Ascending aorta (tissue), 2 donors: ENCODE measurements at places on chromosomes 4 and X.

GRCh38 chrX:48465336-48465933 is 4.6 kb downstream of the SLC38A5 start:
- no peak for DNase-seq

DNA sequence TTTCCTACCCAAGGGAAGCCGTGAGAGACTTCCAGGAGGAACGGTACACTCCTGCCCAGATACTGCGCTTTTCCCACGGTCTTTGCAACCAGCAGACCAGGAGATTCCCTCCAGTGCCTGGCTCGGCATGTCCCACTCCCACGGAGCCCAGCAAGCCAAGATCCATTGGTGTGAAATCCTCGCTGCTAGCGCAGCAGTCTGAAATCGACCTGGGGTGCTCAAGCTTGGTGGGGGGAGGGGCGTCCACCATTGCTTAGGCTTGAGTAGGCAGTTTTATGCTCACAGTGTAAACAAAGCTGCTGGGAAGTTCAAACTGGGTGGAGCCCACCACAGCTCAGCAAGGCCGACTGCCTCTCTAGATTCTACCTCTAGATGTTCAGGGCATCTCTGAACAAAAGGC is 284.8 kb upstream of the FGF13 start:
- no peak for DNase-seq

- DNase-seq, result no peak
Observed at GRCh38 chr4:37439809-37440474, 195.4 kb downstream of the NWD2 start.

GRCh38 chrX:23999671-24000070 is 27.3 kb downstream of the KLHL15 start:
- DNase-seq, result no peak

GRCh38 chr4:174853629-174854028 is 24.6 kb upstream of the GLRA3 start:
- no peak for DNase-seq

GRCh38 chrX:113933931-113934330 is 650.0 kb upstream of the HTR2C start:
- DNase-seq, result no peak

GRCh38 chrX:134186362-134187121 is 50.4 kb upstream of the CCDC160 start:
- DNase-seq, result no peak

- no peak for DNase-seq
Observed at GRCh38 chr4:57405359-57405758, 295.2 kb upstream of the IGFBP7 start.

DNA sequence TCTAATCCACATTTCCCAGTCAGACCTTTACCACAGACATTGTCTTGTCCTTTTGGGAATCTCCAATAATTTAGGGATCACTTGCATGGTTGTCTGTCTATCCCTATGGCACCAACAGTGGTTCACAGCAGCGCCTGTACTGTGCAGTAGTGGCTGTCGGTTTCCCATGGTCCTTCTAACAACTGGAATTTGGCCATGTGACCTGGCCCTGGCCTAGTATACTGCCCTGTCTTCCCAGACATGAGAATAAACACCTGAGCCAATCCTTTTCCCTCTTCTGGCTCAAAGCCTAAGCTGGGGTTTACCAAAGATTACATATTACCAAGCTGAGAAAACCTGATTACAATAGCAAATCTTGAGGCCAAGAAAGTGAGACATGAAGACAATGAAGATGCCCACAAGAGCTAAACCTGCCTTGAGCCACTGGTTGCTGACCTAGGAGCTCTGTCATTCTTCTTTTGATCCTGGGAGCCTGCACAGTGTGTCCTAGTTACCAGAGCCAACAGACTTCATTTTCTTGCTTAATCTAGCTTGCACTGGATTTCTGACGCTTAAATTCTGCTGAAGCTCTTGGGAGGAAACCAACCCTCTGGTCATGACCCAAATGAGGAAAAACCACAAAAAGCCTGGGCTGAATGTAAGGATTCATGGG is 92.1 kb downstream of the SCD5 start:
- DNase-seq, result no peak

- DNase-seq, result no peak
Observed at GRCh38 chr4:140246216-140246615, 92.2 kb upstream of the MAML3 start.

GRCh38 chr4:34950926-34951325 is 1293.4 kb downstream of the ARAP2 start:
- no peak for DNase-seq

- DNase-seq, result no peak
Observed at GRCh38 chr4:29571322-29571721, 1148.8 kb upstream of the PCDH7 start.

DNA sequence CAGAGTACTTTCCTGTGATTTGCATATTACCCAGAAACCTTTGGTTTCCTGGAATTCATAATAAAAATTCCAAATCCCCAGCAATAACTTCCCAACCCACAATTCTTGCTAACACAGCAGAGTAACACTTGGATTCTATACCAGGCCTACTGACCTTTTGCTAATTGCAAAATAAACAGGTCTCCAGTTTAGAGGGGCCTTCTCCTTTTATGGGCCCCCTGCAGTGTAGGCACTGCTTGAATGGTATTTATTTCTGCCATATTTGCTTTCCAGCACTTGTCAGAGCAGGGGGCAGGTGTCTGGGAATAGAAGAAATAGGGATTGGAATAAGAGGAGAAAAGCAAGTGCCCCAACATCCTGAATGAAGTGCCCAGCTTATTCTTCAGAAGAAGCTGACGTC is 25.3 kb upstream of the GPC3 start:
- DNase-seq, result no peak

GRCh38 chr4:96974295-96974694 is 1134.4 kb downstream of the PDHA2 start:
- no peak for DNase-seq

- no peak for DNase-seq
Observed at GRCh38 chrX:102491766-102492165, 20.2 kb upstream of the TCP11X2 start.

GRCh38 chr4:128758314-128758922 is 51.1 kb upstream of the JADE1 start:
- DNase-seq, result no peak

DNA sequence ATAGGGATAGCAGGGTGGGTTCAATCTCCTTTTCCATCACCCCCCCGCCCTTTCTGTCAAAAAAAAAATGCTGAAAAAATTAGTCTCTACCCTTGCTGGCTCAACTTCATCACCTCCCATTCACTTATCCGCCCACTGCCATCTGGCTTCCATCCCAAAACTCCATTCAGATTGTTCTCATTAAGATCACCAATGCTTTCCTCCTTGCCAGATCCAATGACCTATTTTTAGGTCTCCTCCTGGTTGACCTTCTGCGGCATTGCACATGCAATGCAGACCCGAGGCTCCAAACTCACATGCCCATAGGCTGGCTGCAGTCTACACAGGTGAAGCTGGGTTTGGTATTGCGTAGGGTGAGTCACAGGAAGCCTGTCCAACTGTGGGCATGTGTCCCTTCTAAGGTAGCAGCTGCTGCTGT is 21.1 kb upstream of the STIM2 start:
- no peak for DNase-seq

- no peak for DNase-seq
Observed at GRCh38 chr4:94032754-94033153, 174.9 kb upstream of the SMARCAD1 start.

GRCh38 chr4:113591982-113592381 is 169.6 kb downstream of the CAMK2D start:
- DNase-seq, result no peak

DNA sequence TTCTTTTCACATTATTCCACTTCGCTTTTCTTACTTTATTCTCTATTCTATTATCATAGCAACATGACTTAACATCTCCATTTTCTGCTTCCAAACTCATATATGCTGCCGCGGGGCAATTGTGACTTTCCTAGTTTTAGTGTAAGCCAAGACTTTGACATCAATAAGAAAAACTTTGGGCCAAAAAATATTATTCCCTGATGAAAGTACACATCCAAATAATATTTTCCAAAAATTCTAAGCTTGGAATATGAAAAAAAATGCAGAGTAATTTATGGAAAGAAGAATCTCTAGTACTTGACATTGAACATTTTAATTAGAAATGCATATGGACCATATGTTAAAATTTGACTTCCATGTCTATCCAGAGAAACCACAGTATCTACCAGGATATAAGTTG is 995.1 kb upstream of the INTU start:
- DNase-seq, result no peak

DNA sequence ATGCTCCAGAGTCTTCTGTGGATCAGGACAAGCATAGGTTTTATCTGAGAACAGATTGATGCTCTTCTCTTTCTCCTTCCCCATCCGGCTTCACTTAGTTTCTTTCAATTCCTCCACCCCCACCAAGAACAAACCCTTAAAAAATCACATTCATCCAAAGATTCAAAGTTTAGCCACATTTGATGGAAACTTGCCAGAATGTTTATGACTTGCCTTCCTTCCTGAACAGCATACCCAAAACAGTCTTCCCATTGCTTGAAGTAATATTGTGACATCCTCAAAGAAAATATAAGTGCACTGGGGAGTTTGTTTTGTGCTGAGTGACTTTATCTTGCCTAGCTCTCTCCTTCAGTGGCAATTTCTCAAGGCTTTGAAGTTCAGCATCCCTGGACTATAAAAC is 83.0 kb downstream of the MAGEB17 start:
- DNase-seq, result no peak

GRCh38 chr4:165096776-165097175 is 15.9 kb downstream of the TMEM192 start:
- DNase-seq, result no peak

GRCh38 chr4:23382879-23383278 is 507.0 kb downstream of the PPARGC1A start:
- DNase-seq, result no peak

DNA sequence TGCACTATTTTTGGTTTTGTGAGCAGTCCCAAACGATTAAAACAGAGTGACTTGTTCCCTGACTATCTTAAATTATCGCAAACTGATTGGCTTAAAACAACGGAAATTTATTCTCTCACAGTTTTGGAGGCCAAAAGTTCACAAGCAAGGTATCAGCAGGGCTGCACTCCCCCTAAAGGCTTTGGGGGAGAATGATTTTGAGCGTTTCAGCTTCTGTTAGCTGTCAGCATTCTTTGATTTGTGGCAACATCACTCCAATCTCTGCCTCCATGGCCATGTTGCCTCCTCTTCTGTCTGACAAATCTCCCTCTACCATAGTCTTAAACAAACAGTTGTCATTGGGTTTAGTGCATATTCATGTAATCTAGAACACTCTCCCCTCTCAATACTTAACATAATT is 459.6 kb upstream of the ATOH1 start:
- DNase-seq, result no peak

DNA sequence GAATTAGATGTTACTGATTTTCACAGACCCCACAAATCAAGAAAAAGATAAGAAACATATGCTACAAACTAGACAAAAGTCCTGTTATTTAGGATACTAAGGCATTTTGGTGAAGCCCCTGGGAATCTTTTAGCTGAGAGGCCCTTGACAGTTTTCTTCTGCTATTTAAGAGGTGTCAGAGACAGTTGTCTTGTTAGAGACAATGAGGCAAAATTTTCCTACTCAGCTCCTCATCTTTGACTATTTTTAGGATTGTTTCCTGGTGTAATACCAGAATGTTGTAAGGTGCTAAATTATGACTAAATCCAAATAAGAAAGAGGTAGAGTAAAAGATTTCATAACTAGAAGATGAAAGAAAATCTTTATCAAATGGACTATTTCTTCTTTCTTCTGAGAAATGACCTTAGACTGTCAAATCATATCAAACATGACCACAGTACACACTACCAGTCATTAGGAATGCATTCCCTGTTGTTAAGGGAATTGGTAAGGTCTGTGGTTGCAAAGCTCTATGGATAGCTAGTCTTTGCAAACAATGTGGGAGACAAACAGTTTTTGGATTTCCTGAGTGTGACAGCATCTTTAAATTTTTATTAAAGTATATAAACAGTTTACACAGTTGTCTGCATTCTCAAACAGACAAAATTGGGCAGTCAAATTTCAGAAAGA is 926.1 kb downstream of the ADGRL3 start:
- no peak for DNase-seq

DNA sequence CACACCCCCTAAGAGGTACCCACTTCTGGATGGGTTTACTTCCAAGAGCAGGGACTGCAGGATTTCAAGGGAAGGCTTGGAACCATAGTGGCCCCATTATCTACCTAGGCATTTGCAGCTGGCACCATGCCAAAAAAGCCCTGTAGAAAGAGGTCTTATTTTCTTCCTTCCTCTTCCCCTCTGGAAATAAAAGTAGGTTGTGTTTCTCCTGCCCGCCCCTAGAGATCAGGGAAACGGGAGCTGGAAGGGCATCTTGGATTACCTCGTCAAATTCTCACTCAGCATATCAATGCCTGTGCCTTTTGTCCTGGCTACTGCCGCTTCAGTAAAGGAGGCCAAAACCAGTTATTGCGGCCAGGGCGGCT is 1.6 kb downstream of the SCD5 start:
- DNase-seq, result no peak

- DNase-seq, result no peak
Observed at GRCh38 chr4:5387457-5387856, 320.9 kb downstream of the EVC2 start.

- DNase-seq, result no peak
Observed at GRCh38 chr4:94305466-94306225, 37.0 kb downstream of the HPGDS start.

DNA sequence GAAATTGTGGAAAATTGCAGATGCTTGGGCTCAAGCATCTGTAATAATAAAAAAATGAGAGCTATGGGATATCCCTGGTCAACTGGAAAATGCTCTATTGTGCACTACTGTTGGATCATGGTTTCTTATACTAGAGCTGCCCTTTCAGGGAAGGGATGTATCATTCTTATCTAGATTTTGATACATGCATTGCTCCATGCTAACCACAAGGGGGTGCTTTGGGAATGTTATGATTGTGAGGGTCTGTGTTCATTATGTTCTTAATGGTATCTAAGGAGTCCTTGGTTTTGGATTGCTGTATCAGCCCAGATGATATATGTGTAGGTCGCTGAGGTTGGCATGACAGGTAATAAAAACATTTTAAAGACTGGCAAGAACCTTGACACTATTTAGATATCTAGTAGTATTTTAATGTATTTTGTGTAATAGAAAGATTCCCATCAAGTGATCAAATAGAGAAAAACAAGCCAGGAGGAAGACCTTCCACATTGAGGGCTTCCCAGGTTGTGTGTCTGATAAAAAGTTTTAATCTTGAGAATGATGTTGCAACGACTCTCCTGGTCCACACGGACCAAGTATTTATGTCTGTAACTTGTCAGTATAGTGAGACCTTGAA is 49.2 kb upstream of the TLR2 start:
- DNase-seq, result no peak

GRCh38 chrX:10831716-10832502 is 211.5 kb upstream of the MID1 start:
- no peak for DNase-seq

DNA sequence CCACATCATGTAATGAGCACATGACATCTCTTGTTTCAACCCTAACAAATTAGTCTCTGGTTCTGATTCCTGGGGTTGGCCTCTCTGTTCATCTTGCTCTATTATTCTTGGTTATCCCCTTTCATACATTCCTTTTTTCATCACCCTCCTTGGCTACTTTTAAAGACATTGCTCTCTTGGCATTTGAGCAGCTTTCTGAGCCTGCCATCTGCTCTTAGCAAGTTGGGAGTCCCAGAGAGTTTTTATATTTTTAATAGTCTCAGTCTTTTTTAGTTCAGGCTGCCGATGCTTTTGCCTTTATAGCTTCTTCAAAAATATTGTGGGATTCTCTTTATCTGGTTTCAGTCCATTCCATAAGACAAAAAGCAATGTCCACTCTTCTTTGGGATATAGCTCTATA is 1270.9 kb downstream of the ADGRL3 start:
- no peak for DNase-seq
